ENCODE measurements at places on chromosomes 3 and 15.

- no peak for DNase-seq
Measured at GRCh38 chr15:52527911-52528563, 643 bp downstream of the MYO5A start.

DNA sequence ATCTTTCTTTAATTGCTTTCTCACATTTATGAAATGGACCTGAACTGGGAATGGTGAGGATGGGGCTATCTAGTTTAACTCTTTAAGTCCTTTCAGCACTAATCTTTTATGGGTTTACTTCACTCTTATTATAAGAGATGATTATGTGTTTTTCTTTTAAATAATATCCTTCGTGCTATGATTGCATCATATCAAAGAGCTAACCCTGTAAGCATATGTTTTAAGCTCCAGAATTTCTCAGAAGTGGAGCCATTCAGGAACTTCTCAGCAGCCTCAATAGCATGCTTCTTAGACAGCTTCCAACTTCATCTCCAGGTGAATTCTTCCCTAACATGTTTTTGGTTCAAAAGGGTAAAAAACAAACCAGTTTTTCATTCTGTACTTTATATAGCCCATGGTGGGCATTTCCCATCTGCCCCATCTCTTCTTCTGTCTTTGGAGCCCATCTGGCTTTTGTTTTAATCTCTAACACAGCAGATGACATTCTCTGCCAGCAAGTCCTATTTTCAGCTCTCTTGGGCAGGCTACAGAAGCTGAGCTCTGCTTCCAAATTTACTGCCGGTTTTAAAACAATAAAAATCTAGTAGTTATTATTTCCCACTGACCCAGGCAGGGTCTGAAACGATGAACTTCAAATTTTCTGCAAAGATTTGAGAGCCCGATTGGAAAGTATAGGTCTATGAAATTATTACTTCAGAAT is 26.8 kb upstream of the IL1RAP start:
- DNase-seq = no peak

- peak; percentile 82 for DNase-seq
Measured at GRCh38 chr15:64877435-64877834, 34.3 kb upstream of the ANKDD1A start.

DNA sequence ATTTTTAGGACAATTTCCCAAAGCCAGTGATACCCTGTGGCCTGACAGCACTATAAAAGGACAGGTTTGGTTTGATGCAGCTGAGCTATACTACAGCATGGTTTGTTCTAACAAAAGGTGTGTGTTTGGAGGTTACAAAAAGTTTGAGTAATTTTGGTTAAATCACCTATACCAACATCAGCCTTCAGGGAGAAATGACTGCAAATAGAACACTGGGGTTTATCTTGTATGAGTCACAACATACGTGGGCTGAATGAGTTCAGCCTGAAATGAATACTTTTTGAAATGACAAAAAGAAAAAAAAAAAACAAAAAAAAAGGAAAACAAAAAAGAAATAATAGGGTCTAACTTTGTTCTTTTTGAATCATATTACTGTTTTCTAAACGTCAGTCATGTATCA is 345.7 kb downstream of the CNTN3 start:
- no peak for DNase-seq

DNA sequence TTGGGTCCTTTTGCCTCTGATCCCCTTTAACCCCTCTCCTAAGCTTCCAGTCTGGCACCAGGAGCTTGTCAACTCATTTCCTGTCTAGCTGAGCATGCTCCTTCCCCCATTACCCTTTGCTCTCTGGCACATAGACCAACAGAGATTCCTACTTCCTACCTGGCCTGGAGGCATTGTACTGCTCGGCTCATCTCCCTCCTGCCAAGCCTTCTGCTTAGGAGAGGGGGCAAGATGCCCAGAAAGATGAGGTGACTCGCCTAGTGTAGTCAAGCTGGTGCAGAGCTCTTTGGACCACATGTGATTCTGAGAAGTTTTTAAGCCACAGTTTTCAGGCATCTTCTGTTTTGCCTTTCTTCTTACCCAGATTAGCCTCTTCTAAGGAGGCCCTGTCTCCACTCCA is 95.4 kb downstream of the ZNF621 start:
- no peak for DNase-seq

GRCh38 chr3:44076221-44076829 is 165.4 kb upstream of the TOPAZ1 start:
- no peak for DNase-seq

- DNase-seq = no peak
Measured at GRCh38 chr15:99335508-99335907, 84.2 kb downstream of the LRRC28 start.

DNA sequence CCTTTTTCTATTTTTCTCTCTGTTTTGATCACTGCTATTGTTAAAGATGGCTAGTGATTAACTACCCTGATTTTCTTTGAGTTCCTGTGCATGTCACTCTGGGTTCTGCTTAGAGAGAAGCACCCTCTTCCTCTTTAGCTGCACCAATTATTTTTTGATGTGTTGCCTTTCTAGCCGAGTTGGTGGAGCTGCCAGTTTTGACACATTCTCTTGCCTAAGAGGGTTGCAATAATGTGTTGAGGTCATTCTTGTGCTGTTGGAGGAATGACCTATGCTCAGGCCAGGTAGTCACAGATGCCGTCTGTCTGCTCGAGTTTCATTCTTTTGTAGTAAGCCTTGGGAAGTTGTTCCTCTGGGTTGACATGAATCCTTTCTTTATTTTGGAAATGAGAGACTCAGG is 84.6 kb upstream of the DPH6 start:
- no peak for DNase-seq

DNA sequence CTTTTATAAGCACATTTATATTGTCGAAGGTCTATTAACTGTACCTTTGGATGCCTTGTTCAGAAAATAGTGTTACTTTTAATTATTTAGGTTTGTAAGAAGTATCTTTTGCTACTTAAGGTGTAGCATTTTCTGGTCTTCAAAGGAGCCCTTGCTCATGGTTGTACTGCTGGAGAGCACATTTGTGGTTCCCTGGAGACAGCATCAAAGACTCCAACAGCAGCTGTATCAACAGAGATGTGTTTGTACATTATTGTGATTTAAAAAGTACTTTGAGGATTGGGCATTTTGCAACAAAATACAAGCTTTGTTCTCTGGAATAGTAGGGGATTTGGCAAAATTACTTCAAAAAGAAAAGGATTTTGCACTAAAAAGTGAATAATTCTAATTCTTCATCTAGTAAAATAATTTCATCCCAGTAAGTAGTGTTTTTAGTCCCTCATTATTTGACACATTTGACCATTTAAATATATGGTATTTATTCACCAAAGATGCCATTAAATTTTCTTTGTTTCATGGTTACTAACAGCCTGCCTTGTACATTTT is 16.5 kb downstream of the TBC1D23 start:
- DNase-seq = no peak

GRCh38 chr3:106423321-106424225 is 554.8 kb upstream of the CBLB start:
- no peak for DNase-seq

DNA sequence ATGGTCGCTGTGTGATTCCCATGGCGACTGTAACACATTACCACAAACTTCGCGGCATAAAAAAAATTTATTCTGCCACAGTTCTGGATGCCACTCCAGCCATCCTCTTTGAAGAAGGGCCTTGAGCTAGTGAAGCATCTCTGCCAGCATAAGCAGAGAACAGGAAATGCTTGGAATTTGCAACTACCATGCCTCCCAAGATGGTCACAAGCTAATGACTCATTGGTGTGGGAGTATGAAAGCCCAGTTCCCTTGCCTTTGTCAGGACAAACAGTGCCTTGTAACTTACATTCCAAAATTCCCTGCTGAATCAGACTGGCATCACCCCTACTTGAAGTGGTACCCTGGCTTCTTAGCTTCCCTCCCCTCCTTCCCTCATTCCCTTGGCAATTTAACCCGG is 129.7 kb downstream of the PROS1 start:
- no peak for DNase-seq

DNA sequence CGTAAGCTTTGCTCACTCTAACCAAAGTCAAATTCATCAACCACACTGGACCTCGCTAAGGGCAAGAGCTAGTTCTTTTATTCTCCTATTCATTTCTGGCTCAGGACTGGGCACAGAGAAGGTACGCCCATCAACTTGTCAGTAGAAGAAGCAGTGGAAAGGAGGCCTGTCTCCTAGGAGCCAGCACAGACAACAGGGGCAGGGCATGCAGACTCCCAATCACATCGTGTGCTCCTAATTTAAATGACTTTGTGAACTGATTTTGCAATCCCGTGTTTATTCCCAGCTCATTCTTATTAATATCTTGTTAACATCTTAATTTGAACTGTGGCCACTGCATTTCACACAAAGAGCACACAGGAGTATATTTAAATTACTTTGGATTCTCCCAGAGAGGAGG is 161.1 kb upstream of the BCL6 start:
- no peak for DNase-seq

DNA sequence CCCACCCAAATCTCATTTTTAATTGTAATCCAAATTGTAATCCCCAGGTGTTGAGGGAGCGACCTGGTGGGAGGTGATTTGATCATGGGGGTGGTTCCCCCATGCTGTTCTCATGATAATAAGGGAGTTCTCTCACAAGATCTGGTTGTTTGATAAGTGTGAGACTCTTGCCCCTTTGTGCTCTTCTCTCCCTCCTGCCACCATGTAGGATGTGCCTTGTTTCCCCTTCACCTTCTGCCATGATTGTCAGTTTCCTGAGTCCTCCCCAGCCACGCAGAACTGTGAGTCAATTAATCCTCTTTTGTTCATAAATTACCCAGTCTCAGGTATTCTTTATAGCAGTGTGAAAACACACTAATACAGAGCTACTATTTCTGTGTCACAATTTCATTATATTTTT is 88.7 kb downstream of the NCEH1 start:
- DNase-seq = no peak

DNA sequence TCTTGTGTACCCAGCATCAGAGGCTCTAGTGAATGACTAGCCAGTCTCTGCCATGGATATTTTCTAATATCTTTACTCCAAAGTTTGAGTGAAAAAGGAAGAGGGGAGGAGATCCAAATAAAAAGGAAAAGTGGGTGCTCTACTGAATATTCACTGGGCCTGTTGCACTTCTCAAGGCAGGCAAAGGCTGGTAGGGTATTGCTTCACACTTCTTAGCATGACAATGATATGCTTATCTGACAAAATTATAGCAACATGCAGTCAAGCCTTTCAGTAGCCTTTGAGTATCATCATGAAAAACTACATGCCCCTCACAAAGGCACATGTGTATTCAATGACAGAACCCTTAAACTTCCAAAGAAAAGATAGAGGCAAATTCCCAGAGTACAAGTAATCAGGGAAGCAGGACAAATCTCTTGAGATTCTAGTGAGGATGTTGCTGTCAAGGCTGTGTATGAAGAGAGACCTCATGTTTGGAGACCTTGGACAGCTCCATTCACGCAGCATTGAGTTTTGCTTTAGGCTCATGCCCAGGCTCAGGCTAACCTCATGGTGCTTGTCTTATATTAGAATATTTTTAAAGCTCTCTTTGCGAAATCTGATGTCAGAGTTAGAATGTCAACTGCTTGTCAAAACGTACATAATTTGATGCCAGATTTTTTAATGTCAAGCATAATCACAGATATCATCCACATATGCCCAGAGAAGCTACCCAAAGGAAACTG is 506.9 kb downstream of the OCA2 start:
- DNase-seq = no peak

DNA sequence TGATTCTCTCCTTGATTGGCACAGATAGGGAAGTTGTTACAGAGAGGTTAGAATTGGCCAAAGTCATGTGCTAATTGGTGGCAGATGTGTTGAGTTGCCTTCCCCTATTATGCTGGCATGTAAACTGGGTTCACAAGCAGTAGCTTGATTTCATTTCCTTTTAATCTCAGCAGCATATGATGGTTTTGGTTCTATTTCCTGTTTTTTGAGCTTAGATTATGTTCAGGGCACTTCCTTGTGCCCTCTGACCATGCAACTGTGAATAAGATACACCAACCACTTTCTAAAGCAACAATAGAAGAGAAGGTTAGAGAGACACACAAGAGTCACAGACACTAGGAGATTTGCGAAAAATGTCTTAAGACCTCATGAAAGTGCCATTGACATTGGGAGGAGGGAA is 16.5 kb downstream of the HPS3 start:
- no peak for DNase-seq

GRCh38 chr3:185613016-185613415 is 26.9 kb downstream of the SENP2 start:
- DNase-seq = no peak

- no peak for DNase-seq
Measured at GRCh38 chr3:121989943-121990342, 32.1 kb downstream of the ILDR1 start.

DNA sequence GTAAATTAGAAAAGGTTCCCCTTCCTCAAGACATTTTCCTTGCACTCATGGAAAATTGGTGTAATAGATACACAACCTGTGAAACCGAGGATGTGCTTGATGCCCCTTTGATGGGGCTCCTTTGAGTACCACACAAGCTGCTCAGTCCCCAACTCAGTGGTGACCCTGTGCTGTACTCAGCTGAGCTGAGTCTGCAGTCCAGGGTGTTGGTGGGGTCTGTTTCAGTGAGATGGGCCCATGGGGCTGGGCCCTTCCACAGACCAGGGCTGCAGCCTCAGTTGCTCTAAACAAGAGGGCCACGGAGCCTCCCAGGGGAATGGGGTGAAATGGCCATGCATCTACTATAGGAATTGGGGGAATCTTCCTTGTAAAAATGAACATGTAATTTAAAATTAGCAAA is 39.3 kb downstream of the KY start:
- DNase-seq = no peak

- DNase-seq = peak; percentile 70
Measured at GRCh38 chr3:54951405-54951804, 23.5 kb upstream of the LRTM1 start.

GRCh38 chr15:48419896-48420295 is 88.7 kb downstream of the DUT start:
- DNase-seq = no peak

GRCh38 chr15:59966262-59966661 is 37.8 kb upstream of the FOXB1 start:
- no peak for DNase-seq

DNA sequence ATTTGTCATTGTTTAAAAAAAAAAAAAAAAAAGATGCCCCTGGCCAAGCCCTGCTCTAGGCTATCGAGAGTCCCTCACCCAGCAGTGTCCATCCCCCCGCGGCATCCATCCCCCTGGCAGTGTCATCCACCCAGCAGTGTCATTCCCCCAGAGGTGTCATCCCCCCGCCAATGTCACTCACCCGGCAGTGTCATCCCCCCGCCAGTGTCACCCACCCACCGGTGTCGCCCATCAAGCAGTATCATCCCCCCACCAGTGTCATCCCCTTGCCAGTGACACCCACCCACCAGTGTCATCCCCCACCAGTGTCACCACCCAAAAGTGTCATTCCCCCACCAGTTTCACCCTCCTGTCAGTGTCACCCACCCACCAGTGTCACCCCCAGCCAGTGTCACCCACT is 99.3 kb upstream of the PRR20G start:
- no peak for DNase-seq

- DNase-seq = no peak
Measured at GRCh38 chr3:16482194-16482769, 31.2 kb downstream of the RFTN1 start.

GRCh38 chr3:122080207-122080587 is 25.0 kb downstream of the CD86 start:
- no peak for DNase-seq
